ENCODE measurements at places on chromosomes 7 and 10.
A peak's percentile ranks its signal among the peaks of the same experiment; 100 is the strongest.

DNA sequence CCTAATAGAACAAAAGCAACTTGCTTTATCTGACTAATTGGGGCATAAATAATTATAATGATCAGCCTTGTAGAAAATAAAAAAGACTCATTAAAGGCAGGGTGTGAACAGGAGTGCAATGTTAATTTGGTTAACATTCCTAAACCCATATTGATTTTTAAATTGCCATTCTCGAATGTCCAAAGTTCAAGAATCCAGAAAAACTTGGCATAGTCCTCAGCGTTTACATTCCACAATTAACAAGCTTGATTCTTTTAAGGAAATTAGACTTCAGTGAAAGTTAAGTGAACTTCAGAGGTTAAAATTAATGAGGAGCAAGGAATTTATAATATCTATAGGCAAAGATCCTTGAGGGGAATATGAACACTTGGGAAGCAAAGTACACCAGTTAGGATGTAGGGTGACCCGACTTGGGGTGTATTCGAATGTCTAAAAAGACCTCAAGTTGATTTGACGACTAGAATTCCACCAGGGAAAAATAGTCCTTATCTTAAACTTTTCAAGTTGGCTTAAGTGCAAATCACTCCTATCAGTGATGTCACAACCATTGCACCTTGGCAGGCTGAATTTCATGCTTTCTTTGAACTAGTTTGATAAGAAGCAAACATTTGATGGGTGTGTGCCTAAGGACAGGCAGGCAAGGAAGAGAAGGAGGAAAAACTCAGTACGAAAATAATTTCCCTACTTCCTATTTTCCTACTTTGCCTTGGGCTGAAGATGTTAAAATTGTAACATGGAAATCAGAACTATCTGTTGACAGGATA, 830.4 kb upstream of the COBL start:
- DNase-seq, result no peak

DNA sequence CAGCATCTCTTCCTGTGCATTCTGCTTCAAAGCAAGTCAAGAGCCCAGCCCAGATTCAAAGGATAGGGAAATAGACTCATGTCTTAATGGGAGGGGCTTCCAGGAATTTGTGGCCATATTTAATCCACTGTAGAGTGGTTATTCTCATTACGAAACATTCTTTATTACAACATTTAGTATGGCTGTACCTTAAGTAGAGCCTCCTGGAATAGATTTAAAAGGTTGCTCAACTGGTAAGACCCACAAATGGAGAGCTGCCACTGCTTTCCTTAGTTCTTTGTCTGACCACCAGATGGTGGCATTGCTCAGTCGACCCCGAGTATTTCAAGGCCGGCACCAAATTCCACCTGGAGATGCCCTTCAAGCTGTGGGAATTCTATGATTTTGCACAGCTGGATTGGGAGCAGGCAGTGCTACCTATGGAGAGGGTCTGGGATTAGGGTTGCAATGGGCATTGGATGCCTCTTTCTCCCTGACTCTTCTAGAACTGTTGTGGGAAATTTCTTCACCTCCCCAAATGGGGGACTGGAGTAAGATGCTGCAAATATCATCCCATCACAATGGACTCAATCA, 102.2 kb downstream of the RBM20 start:
- peak; percentile 81 for DNase-seq

DNA sequence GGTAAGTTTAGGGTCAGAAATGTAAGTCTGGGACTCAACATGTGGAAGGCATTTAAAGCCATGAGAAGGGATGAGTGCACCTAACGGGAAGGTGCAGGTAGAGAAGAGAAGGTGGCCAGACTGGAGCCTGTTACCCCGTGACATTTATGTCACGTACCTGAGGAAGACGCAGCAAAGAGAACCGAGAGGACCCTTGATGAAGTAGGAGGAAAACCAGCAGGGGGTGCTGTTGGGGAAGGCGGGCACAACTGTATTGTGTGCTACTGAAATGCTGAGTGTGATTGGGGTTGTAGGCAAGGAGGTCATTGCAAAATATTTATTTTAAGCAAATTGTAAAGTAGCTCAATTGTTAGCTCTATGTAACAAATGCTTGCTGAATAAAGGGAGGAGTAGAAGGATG, 338.2 kb upstream of the PRKCQ start:
- no peak for DNase-seq

- no peak for DNase-seq
These were observed 5.2 kb upstream of the APBB1IP start for GRCh38 chr10:26432938-26433337.

DNA sequence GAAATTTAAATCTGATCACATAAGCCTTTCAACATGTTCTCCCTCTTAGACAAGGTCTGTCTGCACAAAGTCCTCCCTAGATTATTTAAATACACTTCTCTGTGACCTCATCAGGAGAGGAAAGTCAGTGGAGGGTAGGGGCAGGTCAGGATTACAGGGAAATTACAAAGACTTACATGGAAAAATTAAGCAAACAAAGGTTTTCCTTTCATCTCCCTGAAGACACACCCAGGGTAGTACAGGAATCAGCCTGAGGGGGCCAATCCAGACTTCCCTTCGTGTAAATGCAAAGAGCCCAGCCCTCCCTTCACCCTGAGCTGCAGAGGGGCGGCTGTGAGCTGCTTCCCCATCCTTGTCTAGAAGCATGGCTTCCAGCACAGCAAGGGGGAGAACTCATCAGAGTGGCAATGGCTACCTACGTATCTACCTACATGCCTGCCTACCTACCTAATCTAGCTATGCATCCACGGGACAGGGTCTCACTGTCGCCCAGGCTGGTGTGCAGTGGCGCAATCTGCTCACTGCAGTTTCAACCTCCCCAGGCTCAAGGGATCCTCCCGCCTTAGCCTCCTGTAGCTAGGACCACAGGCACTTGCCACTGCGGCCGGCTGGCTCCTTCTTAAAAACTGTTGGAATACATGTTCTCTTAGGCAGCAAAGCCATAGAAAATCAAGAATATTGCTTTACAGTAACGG, 33.2 kb downstream of the PITRM1 start:
- no peak for DNase-seq

DNA sequence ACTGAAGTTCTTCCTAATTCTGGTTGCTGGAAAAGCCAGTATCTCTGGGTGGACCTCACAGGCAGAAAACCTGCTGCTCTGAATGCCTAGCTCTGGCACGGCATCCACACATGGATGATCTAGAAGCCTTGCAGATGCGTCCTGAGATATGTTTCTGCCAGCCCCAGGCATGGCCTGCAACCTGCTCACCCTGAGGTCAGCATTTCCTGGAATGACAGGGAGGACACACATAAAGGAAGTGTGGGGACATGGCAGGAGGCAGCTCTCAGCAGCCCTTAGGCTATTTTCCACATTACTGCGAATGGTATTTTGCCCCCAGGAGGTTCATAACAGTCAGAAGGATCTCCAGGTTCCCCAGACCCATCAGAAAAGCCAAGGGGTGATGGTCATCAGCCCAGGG, 23.2 kb downstream of the PLXNA4 start:
- DNase-seq, result no peak

DNA sequence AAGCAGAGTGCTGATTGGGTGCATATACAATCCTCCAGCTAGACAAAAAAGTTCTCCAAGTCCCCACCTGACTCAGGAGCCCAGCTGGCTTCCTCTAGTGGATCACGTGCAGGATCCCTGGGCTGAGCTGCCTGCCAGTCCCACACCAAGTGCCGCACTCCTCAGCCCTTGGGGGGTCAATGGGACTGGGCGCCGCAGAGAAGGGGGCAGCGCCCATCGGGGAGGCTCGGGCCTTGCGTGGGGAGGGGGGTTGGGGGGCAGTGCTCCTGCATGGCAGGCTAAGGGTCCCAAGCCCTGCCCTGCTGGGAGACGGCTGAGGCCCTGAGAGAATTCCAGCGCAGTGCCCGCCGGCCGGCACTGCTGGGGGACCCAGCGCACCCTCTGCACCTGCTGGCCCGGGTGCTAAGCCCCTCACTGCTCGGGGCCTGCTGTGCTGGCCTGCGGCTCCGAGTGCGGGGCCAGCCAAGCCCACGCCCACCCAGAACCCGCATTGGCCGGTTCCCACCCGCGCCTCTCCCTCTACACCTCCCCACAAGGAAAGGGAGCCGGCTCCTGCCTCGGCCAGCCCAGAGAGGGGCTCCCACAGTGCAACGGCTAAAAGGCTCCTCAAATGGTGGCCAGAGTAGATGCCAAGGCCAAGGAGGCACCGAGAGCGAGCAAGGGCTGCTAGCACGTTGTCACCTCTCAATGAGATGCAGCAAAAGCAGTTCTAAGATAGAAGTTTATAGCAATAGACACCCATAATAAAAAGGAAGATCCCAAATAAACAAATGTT, 274.3 kb upstream of the LRRTM3 start:
- no peak for DNase-seq

DNA sequence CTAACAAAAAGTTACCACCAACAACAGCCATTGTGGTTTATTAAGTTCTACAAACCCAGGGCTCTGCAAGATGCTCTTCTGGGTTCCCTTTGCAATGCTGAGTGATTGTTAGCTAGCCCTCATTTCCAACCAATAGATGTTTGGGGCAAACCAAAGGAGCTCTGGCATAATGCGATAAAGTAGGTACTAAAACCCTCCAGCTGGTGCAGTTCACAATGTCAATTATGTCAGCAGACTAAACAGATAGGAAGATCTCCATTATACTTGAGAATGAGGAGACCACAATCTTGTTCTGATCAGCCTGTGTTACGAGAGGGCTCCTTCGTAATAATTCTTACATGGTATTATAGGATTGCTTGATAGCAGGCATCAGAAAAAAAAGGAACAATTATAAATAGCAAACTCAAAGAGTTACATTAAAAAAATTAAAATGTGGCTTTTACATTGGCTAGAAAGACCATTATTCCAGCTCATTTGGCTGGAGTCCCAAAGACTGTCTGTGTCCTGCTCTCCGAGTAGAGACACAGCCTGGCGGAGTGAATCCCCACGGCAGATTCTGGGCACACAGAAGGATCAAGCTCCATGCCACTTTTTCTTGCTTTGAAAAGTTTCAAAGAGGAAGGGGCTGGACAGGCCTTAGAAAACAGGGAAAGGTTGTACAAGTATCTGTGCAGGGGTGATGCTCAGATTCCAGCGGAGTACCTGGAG, 93.8 kb downstream of the ZRANB1 start:
- no peak for DNase-seq

- DNase-seq, result no peak
These were observed 3.0 kb upstream of the WASL start for GRCh38 chr7:123751821-123752220.

GRCh38 chr10:70296406-70296899, 12.6 kb upstream of the NPFFR1 start:
- peak; percentile 37 for DNase-seq

GRCh38 chr7:50409856-50410745, 40.0 kb downstream of the FIGNL1 start:
- DNase-seq, result no peak

DNA sequence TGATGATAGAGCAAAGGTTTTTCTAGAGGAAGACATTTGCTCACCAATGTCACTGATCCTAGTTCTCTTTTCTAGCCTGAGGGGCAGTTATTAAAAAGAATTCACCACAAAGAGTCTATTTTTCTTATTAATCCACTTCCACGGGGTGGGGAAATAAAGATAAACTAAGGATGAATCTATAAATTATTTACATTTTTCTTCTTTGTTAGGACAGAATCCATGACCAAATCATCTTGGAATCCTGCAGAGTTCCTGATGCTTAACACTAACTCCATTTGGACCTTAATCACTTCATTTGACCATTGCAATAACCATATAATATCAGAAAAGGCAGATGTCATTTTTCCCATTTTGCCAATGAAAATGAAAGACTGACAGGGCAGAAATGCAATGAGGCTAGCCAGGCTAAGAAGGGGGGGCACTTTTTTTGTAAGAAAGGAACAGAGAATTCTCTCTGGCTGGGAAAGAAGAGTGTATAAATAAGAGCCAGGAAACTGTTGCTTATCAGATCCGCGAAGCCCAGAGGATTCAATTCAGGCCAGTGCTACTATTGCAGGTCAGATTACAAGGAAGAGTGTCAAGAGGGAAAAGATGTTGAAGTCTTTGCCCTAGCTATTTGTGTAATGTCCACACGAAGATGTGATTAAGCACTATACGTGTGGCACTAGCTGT, 433.2 kb downstream of the TNS3 start:
- no peak for DNase-seq

DNA sequence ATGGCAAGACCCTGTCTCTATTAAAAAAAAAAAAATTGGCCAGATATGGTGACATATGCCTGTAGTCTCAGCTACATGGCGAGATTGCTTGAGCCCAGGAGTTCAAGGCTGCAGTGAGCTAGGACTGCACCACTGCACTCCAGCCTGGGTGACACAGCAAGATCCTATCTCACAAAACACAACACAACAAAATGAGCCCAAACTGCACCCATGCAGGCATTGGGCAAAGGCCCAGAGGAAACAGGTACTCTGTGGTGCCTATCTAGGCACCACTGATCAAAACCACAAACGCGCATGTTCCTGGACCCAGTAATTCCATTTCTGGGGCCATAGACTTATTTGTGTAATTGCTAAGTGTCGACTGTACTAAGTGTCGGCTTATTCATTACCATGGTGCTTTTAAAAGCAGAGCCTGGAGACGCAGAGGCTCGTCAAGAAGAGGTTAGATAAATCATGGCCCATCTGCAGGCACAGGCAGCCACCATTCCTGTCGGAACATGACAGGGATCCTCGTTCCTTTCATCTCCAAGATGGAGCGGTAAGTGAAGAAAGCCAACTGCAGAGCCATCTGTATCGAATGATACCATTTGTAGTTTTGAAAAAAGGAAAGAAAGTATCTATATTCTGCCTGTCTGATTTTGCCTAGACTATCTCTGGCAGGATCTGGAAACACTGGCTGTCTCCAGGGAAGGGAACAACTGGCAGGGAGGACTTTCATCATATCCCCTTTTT, 160.4 kb upstream of the RHEB start:
- peak; percentile 35 for DNase-seq

GRCh38 chr10:61338146-61338545, 115.0 kb downstream of the TMEM26 start:
- DNase-seq, result no peak

- DNase-seq, result no peak
These were observed 110.1 kb upstream of the KIF5B start for GRCh38 chr10:32166365-32166764.

GRCh38 chr10:98414932-98415730, at the start of gene PYROXD2:
Gene PYROXD2 (minus strand): TSS chr10:98415182. CDS start chr10:98415135, 47 bp downstream.
- DNase-seq, result peak; percentile 70

DNA sequence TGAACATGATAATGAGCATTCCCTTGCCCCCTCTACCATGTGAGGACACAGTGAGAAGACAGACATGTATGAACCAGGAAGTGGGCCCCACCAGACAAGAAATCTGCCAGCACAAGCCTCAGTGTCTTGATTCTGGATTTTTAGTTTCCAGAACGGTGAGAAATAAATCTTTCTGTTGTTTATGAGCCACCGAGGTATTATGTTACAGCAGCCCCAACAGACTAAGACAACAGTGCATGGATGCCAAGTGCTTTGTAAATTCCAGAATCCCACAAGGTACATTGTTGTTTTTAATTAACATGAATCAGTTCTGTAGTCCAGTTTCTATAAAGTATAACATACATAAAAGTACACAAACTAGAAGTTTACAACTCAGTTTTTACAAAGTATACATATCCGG, 162.2 kb downstream of the ARHGAP21 start:
- DNase-seq, result no peak

- no peak for DNase-seq
These were observed 1.2 kb upstream of the MAT1A start for GRCh38 chr10:80290474-80291220.

GRCh38 chr10:14062528-14063260, 268.0 kb downstream of the FRMD4A start:
- DNase-seq, result no peak

All from foreskin keratinocyte (primary cell).